B cell (primary cell): ENCODE measurements at places on chromosomes 6 and 20. TPM values are rescaled to one million over a fixed set of nuclear protein-coding genes. Genes with fewer than 3 reads are reported as not detected.
A peak's percentile ranks its signal among the peaks of the same experiment; 100 is the strongest.

DNA sequence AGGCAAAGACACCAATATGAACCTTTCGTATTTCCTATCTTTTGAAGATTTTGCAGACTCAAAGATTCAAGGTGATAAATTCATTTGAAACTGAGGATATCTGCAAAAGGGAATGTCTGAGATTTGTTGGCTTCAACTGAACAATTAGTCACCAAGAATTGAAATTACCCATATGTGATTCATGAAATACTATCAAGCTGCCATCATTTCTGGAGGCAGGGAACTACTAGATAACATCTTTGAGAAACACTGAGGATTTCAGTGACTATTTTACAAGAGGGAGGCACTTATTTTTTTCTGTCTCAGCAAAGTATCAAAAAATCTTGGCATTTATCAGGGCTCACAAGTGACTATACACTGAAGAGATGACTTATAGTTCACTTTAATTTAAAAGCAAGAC lies 39.8 kb upstream of the MMS22L start:
- H3K27ac ChIP-seq = no peak overlapping the region
- no peaks in the 10 kb centered on the region for H3K36me3 ChIP-seq
- H3K4me1 ChIP-seq = no peaks in the 10 kb centered on the region
- no peak overlapping the region for H3K4me3 ChIP-seq
- no peak for DNase-seq

- no peak overlapping the region for H3K27ac ChIP-seq
- H3K36me3 ChIP-seq = peaks cover 63% of the 10 kb centered on the region
- no peak overlapping the region for H3K4me3 ChIP-seq
- H3K4me1 ChIP-seq = peaks cover 15% of the 10 kb centered on the region
Observed at GRCh38 chr20:63940472-63941266, 15.5 kb downstream of the UCKL1 start.

DNA sequence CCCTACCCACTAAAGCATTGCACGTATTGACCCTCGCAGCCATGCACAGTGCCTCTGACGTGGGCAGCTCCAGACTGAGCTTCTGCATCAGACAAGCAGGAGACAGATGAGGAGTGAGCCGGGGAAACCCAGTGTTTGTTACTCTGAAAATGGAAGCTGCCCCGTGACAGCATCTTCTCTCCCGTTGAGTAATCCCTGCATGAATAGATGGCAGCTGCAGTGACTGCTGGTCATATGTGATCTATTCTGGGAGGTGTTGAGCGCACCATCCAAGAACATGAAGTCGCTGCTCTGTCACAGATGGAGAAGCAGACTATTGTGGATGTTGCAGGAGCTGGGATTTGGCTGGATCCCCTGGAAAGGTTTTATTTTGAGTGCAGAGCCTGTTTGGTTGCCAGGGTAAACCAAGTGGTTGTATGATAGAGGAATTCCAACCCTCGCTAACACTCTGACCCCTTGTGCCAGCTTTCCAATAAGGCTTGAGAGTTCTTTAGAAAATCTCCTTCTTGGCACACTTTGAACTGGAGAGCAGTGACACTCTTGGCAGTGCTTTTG lies 242.2 kb downstream of the NRN1 start:
- peaks cover 18% of the 10 kb centered on the region for H3K4me1 ChIP-seq
- DNase-seq = no peak
- H3K36me3 ChIP-seq = no peaks in the 10 kb centered on the region
- H3K27ac ChIP-seq = no peak overlapping the region
- H3K4me3 ChIP-seq = no peak overlapping the region

DNA sequence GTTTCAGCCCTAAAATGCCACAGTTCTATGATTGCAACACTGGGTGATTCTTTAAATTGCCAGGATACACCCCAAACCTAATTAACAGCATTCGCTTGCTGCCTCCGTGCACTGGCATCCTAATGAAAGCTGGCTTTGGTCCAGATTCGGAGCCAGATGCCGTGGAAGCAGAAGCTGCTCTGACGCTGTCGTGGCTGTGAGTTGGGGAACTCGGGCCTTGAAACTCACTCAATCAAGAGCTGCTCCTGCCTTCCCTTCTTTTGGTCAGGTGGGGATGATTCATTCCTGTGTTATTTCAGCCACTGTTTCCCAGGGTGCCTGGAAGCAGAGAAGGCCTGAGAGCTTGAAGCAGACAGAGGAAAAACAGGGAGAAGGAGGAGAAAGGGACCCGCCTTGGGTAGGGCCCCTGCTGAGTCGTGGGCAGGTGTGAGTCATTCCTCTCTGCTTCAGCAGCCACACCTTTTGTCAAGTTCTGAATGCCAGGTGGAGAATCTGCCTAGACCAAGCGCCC lies 36.2 kb upstream of the DSP start:
- H3K27me3 ChIP-seq = no peaks in the 10 kb centered on the region
- H3K27ac ChIP-seq = no peak overlapping the region
- no peak overlapping the region for H3K4me3 ChIP-seq
- DNase-seq = no peak
- H3K4me1 ChIP-seq = no peaks in the 10 kb centered on the region

GRCh38 chr20:3307078-3307477 lies 68.1 kb upstream of the SLC4A11 start:
- H3K4me3 ChIP-seq = no peak overlapping the region

- H3K27me3 ChIP-seq = no peaks in the 10 kb centered on the region
- H3K27ac ChIP-seq = no peak overlapping the region
- peak; percentile 5 for DNase-seq
- H3K36me3 ChIP-seq = no peaks in the 10 kb centered on the region
Observed at GRCh38 chr6:117676577-117677218, 1.4 kb downstream of the NUS1 start.

GRCh38 chr6:75409286-75409685 lies 84.3 kb downstream of the FILIP1 start:
- H3K4me3 ChIP-seq = no peak overlapping the region
- no peaks in the 10 kb centered on the region for H3K36me3 ChIP-seq

DNA sequence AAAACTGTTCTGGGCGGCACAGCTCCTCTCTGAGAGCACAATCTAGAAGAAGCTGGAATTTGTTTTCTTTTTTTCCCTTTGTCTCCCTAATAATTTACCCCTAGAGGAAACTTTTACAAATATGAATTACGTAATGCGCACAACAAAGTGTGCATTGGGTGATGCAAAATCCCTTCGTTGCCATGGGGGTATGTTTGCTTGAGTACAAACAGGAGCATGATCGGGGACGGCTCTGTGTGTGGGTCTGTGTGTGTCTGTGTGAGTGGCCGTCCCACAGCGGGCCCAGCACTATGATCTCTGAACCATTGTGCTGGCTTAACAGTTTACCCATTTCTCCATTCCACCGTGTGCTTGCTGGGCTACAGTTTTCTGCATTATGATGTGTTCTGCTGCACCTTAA lies 278.2 kb downstream of the CDC5L start:
- no peaks in the 10 kb centered on the region for H3K27me3 ChIP-seq
- no peak overlapping the region for H3K4me3 ChIP-seq
- H3K4me1 ChIP-seq = no peaks in the 10 kb centered on the region
- no peak for DNase-seq
- no peak overlapping the region for H3K27ac ChIP-seq

DNA sequence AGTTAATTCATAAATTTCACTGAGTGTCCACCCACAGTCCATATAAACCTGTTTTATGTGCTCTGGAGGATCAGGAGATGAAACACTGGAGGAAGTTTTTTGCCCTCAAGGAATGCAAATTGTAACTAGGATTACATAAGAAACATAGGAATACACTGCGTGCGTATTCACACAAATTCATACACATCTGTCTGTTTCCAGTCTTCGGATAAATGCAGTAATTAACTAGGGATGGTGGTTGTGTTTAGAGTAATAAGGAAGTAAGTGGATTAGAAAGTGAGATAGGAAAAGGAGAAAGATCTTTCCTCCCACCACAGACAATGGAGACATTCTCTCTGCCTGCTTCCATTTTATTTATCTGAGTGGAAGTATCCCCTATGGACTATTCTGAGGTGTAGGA lies 35.7 kb upstream of the POPDC3 start:
- no peak for DNase-seq
- no peaks in the 10 kb centered on the region for H3K27me3 ChIP-seq
- H3K4me1 ChIP-seq = no peaks in the 10 kb centered on the region

The SLPI gene
- not detected in 2 replicates for total RNA-seq
